Ovary (tissue), 10 donors: ENCODE measurements at places on chromosomes 12 and 14. TPM values are rescaled to one million over a fixed set of nuclear protein-coding genes. Genes with fewer than 3 reads are reported as not detected.

DNA sequence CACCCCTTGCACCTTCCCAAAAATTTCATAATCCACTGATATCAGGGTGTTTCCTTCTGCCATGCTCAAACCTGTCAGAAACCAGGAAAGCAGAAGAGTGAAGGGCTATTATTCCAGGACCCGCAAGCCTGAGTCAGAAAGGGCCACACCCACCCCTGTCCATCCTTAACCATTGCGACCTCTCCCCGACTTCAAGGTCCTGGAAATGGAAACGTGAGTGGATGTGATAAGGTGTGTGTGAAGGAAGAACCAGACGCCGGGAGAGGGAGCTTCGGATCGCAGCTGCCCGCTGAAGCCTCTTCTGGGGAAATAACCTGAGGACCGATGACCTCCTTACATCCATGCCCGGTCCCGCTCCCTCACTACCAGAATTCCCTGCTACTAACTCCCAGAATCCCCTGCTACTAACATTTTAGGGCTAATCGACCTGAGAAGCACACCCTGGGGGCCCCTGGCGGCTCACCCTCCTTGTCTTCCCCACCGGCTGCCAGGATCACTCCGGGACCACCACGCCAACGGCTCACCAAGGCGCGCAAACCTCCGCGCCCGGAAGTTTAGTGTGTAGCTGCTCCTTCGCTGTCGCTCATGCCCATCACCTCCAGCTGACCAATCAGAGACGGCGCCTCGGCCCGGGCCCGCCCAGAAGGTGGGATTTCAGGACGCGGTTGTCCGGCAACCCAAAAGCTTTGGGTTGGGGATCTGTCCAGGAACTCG, at the start of gene ACYP1:
TSS of gene ACYP1 (minus strand) at position 534 of the 714 bp plus-strand sequence. CDS start at position 63, 471 bp downstream.
- peak; percentile 96 for DNase-seq
- H3K4me1 ChIP-seq: peaks cover 9% of the 10 kb centered on the region
- no peaks in the 10 kb centered on the region for H3K27me3 ChIP-seq
- no peaks in the 10 kb centered on the region for H3K36me3 ChIP-seq
- peak within 1 kb of the TSS; percentile 52 for H3K27ac ChIP-seq

DNA sequence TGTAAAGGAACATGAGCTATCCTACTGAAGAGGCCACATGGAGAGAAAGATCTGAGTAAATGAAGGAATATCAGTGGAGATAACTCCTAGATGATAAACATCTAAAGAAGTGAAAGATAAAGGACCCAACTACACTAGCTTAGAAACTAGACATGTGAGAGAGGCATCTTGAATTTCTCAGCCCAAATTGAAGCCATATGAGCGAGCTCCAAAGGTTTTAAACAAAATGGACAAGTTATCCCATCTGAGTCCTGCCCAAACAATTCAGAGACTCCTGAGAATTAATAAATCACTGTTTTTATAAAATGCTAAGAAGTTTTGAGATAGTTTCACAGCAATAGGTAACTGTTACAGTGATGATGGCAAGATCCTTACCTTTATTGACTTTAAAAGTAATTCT, 438.9 kb downstream of the NAV3 start:
- H3K4me1 ChIP-seq: no peaks in the 10 kb centered on the region
- H3K36me3 ChIP-seq: no peaks in the 10 kb centered on the region
- no peak overlapping the region for H3K4me3 ChIP-seq
- DNase-seq: no peak

DNA sequence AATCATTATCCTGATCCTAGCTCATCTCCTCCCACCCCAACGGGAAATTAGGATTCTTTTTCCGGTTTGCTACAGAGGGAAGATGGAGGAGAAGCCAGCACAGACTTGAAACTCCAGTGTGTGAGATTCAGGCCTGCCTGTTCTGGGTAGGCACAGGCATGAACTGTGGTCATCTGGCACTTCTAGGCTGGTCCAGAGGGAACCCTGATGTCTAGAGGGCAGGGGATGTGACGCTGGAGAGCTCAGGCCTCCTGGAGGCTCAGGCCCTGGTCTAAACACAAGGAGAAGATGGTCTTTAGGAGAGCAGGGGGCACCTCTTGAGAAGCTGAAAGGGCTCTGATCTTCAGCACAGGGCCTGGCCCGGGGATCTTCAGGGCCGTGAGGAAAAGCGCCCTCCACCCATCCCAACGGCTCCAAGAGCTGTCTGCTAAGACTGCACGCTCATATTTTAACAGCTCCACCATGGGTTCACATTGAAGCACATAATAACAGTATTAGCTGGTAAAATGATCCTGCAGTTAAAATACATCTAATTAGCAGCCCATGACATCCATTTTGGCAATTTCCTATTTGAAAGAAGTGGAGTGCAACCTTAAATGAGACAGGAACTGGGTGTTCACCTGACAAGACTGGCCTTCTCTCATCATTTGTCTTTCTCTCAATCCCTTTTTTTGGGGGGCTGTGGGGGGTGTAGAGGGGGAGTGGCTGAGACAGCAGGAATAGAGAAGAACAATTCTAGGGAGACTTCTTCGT, 35.4 kb downstream of the BCL11B start:
- no peaks in the 10 kb centered on the region for H3K36me3 ChIP-seq
- H3K27ac ChIP-seq: no peak overlapping the region
- DNase-seq: no peak
- no peaks in the 10 kb centered on the region for H3K4me1 ChIP-seq
- no peak overlapping the region for H3K4me3 ChIP-seq

DNA sequence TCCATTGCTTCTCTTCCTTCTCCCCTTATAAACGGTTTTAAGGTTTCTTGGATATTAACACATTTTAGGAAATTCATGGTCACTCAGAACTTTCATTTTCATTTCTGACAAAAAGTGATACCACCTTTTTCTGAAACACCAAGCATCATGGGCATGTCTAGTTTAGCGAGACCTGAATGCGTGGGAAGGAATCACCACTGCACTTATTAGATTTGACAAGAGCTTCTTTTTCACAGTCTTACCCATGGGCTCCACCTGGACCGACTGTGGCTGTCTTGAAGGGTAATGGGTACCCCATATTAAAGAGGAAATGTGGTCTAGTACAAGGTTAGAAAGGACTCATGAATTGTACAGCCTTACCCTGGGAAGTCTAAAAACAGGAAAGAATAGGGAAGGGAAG, 95.4 kb downstream of the KCNK10 start:
- no peaks in the 10 kb centered on the region for H3K27me3 ChIP-seq
- no peak for DNase-seq
- no peak overlapping the region for H3K27ac ChIP-seq
- no peaks in the 10 kb centered on the region for H3K4me1 ChIP-seq

DNA sequence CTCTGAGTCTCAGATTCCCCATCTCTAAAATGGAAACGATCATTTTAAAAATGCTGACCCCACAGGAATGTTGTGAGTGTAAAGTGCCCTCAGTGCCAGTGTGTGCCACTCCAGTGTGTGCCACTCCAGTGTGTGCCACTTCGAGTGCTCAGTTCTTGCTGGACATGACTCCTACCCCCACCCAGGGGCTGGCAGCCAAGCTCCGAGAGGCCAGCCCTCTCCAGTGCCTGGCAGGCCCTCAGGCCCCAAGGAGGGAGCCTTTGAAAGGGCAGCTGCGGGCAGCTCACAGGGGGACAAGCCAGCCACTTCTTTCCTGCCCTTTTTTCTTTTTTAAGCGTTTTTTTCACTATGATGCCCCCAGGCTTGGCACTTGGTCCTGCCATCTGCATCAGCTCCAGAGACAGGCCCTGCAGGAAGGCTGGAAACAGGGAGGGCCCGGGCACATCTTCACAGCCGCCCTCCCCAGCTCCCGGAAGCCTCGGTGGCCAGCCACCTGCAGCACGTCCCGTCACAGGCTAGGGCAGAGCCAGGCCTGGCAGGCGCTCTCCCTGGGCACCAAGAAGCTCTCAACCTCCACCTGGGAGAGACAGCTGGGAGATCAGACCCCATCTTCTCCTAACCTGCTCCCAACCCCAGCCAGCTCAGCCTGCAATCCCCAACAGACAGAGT, 29.8 kb downstream of the NCOR2 start:
- H3K27ac ChIP-seq: peak overlapping the region; percentile 55
- peaks cover 44% of the 10 kb centered on the region for H3K4me1 ChIP-seq
- H3K36me3 ChIP-seq: no peaks in the 10 kb centered on the region
- H3K27me3 ChIP-seq: no peaks in the 10 kb centered on the region
- no peak overlapping the region for H3K4me3 ChIP-seq

DNA sequence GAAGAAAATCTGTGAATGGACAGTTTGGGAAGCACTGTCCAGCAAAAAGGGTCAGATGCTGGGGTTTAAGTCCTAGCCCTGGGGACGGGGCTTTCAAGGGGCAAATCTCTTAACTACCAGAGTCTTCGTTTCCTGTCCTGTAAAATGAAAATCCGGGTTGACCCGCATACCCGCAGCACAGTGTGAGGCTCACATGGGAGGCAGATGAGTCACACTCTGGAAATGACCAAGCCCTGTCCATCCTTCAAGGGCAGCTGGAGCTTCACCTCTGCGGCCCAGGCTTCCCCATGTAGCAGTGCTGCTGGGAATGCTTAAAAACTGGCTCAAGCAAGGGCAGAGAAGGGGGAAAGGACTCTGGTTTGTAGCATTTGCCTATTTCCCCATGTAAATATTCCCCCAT, 19.0 kb downstream of the FAM181A start:
- no peaks in the 10 kb centered on the region for H3K4me1 ChIP-seq
- H3K27ac ChIP-seq: no peak overlapping the region
- no peaks in the 10 kb centered on the region for H3K27me3 ChIP-seq
- no peaks in the 10 kb centered on the region for H3K36me3 ChIP-seq

- no peaks in the 10 kb centered on the region for H3K36me3 ChIP-seq
- peaks cover 14% of the 10 kb centered on the region for H3K4me1 ChIP-seq
- H3K27ac ChIP-seq: no peak overlapping the region
- H3K27me3 ChIP-seq: no peaks in the 10 kb centered on the region
Measured at GRCh38 chr12:15716581-15716980, 72.6 kb downstream of the EPS8 start.

DNA sequence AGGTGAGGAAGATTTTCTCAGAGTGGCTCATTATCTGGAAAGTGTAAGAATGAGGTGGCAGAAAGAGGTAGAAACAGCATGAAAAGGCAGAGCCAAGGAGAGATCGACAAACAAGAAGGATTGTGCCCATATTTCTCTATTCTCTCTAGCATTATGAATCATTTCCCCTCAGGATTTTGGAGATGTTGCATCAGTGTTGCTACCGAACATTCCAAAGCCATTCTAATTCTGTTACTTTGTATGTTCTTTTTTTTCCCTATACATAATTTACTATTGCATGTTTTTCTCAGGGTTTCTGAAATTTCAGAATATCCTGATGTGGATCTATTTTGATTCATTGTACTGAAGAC, 61.4 kb downstream of the KICS2 start:
- H3K4me1 ChIP-seq: no peaks in the 10 kb centered on the region
- no peaks in the 10 kb centered on the region for H3K27me3 ChIP-seq
- no peak overlapping the region for H3K27ac ChIP-seq
- DNase-seq: no peak
- H3K4me3 ChIP-seq: no peak overlapping the region

- H3K4me3 ChIP-seq: no peak overlapping the region
- no peaks in the 10 kb centered on the region for H3K36me3 ChIP-seq
- H3K27me3 ChIP-seq: no peaks in the 10 kb centered on the region
- no peaks in the 10 kb centered on the region for H3K4me1 ChIP-seq
Measured at GRCh38 chr14:95233702-95234241, 76.4 kb upstream of the DICER1 start.

DNA sequence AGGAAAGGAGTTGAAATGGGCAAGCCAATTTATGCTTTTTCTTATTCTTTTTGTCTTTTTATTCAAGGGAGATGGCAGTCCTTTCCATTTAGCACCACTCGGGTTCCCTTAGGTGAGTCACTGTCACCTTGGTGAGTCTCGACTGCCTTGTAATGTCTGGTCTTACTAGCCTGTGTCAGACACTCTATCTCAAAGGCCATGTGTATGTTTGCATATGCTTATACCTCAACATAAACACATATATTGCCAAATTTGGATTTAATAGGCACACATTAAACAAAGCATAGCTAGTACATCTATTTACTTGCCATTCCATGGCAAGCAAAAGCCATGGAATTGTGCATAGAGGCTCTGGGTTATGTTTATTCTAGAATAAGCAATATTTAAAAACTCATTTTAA, 624.9 kb upstream of the FOXG1 start:
- DNase-seq: no peak
- no peak overlapping the region for H3K4me3 ChIP-seq
- H3K27me3 ChIP-seq: no peaks in the 10 kb centered on the region
- no peaks in the 10 kb centered on the region for H3K4me1 ChIP-seq
- H3K27ac ChIP-seq: no peak overlapping the region

DNA sequence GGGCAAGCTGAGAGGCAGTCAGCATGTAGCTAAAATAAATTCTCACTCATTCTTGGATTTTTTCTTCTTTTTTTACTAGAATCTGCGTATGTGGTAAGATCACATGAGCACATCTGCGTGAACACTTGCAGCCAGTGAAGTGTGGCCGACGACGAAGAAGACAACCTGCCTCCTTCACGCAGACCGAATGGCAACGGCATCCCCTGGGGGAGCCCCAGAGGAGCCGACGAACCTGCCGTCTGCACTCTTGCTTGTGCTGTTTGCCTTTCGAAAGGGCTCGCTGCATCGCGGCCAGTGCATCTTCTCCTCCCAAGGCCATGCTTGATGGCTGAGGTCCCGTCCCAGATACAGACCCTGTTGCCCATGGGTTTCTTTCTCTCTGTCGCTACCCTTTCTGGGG, 113.8 kb downstream of the KCNK10 start:
- no peak overlapping the region for H3K4me3 ChIP-seq
- no peak overlapping the region for H3K27ac ChIP-seq
- H3K36me3 ChIP-seq: no peaks in the 10 kb centered on the region
- no peak for DNase-seq
- H3K4me1 ChIP-seq: peaks cover under 1% of the 10 kb centered on the region

DNA sequence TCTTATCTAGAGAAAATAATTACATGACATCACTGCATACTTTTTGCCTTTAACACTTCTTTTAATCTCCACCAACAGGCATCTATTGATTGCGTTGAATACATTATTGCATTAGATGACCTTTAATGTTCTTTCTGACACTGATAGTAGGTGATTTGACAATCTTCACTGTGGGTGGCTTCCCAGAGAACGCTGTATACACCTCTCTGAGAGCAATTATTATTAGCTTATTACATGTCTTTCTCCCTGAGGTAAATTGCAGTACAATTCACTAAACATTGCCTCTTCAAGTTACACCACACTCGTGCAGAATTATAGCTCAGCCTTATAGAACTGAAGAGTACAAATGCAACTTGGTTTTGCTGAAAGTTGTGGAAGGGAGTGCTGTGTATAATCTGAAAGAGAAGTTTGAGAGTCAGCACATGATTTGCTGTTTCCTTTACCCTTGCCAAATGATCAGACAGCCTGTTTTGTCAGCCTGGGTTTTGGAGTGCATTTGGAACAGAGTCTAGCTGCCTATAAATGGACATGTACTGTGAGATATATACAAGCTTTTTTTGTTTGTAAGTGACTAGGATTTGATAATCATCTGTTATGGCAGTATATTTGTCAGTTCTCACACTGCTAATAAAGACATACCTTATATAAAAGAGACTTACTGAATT, 369.2 kb downstream of the CCER1 start:
- no peaks in the 10 kb centered on the region for H3K4me1 ChIP-seq
- H3K36me3 ChIP-seq: no peaks in the 10 kb centered on the region
- no peak overlapping the region for H3K27ac ChIP-seq

Gene B4GALNT3
- 1.8 TPM for total RNA-seq

Gene TSPAN11
- total RNA-seq: 1.6 TPM

Gene P2RX2
- total RNA-seq: 0.45 TPM

Gene AICDA
- not detected for total RNA-seq

Gene TMEM63C
- total RNA-seq: 0.23 TPM

Gene DUSP16
- total RNA-seq: 31.9 TPM
